ENCODE measurements at places on chromosomes 4 and X. TPM values are rescaled to one million over a fixed set of nuclear protein-coding genes. Genes with fewer than 3 reads are reported as not detected.

DNA sequence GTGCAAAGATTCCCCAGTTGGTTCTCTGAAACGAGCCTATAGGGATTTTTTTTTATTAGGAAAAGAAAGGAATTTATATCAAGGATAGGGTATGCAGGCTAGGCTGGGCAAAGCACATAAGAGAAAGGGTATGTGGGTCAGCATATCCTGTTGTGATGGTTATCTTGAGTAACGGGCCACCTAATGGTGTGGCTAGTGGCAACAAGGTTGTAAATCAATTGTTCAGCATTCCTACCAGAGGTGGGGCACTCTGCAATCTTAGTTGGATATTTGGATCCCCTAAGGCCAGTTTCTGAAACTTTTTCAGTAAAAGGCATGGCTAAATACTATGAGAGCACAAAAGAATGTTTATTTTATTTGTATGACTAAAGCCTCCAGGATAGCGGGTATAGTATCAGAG, 42.7 kb downstream of the DCAF12L1 start:
- DNase-seq = no peak

TRPC3 gene
- total RNA-seq = 0.15 TPM

VEGFD gene
- not detected for total RNA-seq

DNA sequence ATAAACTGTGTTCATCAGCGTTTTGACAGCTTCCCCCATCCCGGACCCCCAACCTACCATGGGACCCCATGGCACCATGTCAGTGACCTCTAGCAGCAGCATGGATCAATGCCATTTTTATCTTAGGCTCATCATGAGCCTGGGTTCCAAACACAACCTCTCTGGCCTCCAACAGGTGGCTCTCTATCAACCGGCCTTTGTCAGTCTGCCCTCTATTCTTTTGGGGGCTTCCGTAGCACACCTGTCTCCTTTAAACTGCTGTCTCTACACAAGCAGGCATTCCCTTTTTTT, 721 bp upstream of the TMEM150C start:
- DNase-seq = no peak

DNA sequence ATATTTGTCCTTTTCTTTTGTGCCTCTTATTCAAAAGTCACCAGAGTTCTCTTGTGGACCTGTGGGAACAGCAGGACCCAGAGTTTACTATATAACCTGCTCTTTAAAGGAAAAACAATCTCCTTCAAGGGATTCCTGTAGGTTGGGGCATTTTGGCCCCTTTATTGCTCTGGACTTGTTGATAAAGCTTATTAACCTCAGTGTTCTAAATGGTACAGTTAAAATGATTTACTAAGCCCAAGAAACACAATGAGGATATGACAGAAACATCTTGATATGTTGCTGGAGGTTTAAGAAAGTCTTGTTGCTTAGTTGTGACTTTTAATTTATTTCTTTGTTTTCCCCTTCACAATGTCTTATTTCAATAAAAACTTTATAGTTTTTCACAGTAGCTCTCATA, 46.8 kb downstream of the SLIT2 start:
- no peak for DNase-seq

CXCL6 gene
- not detected for total RNA-seq

GRCh38 chr4:159416073-159416472, 313.2 kb downstream of the RAPGEF2 start:
- no peak for DNase-seq

DNA sequence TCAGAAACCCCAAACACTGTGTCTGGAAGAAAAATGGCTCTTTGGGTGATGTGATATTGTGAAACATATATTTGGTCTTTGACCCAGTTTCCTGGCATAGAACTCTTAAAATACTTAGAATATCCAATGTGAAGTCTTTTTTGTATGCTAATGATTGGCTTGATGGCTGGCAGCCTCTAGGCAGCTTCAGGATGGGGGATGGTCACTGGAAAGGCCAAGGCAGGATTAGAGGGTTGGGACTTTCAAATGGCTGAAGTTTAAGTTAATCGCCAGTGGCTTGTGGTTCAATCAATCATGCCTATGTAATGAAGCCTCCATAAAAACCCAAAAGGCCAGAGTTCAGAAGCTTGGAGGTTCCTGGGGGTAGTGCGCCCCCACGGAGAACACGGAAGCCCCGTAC, 33.5 kb upstream of the ESX1 start:
- no peak for DNase-seq
